ENCODE measurements at places on chromosomes 1 and 21.

- DNase-seq: no peak
Observed at GRCh38 chr1:181108304-181108867, 19.9 kb downstream of the IER5 start.

DNA sequence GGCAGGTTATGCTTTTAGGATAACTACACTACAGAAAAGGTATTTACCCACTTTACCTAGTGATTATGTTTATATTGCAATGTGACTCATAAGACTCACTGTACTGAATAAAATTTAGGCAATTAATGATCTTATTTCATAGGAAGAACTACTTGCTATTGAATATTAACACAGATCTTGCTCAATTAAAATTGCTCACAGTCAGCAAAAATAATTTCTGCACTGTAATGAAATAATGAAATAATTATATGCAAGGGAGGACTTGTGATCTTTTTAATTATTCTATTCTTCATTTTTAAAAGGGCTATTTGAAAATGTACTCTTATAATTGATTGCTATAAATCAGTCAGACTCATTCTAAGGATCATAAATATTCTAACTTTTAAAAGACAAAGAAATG, 48.0 kb upstream of the FOXD3 start:
- no peak for DNase-seq

DNA sequence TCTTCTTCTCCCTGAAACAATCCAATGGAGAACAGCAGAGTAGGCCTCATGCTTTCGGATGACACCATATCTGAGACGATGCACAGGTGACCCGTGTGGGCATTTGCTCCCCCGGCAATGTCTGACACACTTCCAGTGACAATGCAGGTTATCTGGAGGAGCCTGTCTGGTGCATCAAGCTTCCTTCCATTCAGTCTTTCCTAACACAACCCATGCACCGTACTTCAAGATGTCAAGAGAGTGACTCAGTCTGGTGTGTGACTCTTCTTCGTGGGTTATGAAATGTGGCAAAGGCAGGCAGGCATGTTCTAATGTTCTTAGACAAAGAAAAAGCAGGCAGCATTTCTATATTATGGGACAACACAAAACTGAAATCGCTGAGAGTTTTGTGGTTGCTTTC, 159.1 kb downstream of the EDEM3 start:
- DNase-seq: no peak

DNA sequence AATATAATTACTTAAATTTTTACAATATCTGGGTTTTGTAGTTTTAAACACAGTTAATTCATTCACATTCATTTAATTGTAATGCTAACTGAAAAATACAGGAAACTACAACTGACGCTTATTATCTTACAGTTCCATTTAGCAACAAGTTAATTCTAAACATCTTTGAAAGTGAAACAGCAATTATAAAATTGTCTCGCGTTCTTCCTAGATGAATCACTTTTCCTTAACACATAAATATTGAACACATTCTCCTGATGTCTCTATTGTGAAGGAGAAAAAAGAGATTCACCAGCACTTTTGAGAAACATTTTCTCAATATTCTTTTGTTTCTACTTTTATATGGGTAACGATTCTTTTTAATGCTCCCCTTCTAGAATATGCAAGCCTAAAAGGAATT, 6.4 kb downstream of the PTGFR start:
- DNase-seq: no peak

- no peak for DNase-seq
Observed at GRCh38 chr1:28860332-28861073, 48.5 kb downstream of the OPRD1 start.

GRCh38 chr21:15967661-15968060, 237.9 kb downstream of the USP25 start:
- no peak for DNase-seq

- DNase-seq: peak; percentile 71
Observed at GRCh38 chr21:25573409-25574206, 33.7 kb downstream of the MRPL39 start.

- no peak for DNase-seq
Observed at GRCh38 chr1:109547463-109548320, 723 bp upstream of the GNAI3 start.

DNA sequence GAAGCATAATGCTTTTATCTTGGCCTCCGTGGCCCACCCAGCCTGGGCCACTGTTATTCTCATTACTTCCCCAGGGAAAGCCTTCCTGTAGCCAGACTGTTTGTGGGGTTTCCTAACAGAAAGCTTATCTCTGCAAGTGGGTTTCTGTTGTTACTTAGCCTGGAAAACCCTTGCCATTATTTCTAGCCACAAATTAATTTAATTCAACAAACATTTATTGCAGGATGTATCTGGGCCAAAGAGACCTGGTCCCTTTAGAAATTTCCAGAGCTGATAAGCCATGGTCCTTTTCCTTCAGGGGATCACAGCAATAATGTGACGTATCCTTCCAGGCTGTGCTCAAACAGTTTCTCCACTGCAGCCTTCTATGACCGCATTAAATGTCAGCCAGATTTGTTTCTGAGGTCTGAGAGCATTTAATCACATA, 20.9 kb downstream of the TNN start:
- no peak for DNase-seq

DNA sequence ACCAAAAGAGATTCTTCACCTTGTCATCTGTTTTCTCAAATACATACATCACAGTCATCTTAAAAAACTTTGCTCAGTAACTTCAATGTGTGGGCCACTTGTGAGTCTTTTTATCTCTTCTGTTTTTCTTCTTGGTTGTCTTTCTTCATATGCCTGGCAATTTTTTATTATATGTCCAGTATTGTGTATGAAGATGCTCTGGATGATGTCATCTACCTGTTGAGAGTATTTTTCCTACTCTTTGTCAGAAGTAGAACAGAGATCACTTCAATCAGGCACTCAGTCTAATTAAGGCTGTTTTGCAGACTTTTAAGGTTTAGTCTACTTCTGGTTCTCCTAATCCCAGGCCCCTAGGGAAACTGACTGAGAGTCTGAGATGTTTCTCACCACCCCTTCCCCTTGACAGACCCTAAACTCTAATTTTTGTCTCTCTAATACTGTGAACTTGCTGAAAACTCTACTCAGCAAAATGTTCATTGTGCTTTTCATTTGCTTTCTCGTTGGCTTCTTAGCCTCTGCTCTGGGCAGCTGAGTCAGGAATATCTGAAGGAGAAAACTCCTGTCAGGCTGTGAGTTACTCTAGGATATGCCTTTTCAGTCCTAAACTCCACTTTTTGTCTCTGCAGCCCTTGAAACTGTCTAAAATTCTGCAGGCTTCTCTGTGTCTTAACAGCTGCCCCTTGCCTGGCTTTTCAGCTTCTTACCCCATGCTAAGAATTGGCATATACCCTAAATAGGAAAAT, 33.0 kb upstream of the DNAJC6 start:
- DNase-seq: no peak

DNA sequence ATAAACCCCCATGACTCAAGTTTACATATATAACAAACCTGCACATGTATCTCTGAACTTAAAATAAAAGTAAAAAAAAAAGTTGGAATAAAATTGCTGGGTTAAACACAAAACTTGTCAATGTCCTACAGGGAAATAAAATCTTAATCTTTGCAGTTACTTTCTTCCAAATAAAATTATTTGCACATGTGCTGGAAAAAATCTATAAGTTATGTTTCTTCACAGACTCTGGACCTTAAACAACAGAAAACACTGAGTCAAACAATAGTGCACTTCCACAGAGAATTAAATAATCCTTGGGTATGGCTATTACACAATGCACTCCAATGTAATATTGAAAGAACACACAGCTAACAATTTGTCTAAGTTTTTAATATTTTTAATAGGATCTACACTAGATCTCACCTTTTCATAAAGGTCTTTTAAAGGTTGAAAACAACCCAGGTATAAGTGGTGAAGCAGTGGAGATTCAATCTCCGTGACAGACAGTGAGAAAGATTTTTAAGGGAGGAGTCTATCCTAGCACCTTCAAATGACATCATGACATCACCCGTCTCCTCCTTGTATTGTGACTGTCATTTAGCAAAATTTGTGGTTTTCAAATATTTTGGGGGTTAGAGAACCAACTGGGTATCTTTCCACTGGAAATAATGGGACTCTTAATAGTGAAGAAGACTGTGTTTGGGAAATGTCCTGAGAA, 25.2 kb upstream of the FGGY start:
- no peak for DNase-seq

GRCh38 chr1:21937372-21938121, 437 bp upstream of the HSPG2 start:
- peak; percentile 14 for DNase-seq

- no peak for DNase-seq
Observed at GRCh38 chr1:145918992-145919939, 749 bp upstream of the PEX11B start.

DNA sequence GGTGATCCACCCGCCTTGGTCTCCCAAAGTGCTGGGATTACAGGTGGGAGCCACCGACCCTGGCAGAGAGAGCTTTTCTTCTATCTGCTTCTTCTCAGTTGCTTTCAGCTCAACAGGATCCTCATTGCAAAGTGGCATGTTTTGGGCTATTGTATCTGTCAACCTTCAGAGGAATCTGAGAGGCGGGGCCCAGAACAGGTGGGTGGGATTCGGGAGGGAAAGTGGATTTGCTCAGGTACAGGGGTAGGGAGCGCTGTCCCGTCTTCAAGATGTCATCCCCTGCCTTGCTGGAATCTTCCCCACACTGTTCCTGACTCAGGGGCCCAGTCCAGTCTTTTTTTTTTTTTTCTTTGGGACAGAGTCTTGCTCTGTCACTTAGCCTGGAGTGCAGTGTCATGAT, 26.9 kb upstream of the RCC2 start:
- no peak for DNase-seq

DNA sequence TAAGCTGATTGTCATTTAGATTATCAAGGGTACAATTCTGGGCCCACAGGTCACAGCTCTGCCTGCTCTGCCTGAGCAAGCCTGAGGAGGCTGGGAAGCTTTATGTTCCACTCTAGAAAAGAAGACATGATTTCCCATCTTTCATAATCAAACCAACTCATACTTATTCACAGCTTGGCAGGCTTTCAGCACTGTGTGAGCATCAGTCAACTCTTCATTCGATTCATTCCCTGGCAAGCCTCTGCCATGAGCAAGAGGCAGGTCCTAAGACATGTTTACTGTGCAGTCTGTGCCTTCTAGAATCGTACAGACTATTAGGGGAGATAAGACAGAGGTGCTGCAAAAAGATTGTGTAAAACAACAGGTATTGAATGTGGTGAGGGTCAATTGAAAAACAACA, 24.5 kb upstream of the KIRREL1 start:
- DNase-seq: no peak

GRCh38 chr1:103561643-103562395, 9.6 kb upstream of the AMY2B start:
- no peak for DNase-seq

DNA sequence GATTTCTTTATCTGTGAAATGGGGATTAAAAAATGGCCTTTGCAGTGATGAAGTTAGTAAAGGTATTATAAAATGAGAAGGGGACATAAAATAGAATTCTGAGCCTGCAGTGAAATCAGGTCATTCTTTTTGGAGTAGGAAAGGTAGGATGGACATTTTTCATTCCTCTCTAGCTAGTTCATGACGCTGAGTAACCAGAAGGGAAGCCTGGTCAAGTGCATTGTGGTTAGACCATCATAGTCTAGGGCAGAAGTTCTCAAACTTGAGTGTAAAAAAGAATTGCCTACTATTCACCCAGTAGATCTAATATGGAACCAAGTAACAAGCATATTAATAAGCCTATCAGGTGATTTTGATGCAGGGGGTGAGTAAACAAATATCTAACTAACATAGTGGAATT, 50.8 kb downstream of the TGFB2 start:
- no peak for DNase-seq

DNA sequence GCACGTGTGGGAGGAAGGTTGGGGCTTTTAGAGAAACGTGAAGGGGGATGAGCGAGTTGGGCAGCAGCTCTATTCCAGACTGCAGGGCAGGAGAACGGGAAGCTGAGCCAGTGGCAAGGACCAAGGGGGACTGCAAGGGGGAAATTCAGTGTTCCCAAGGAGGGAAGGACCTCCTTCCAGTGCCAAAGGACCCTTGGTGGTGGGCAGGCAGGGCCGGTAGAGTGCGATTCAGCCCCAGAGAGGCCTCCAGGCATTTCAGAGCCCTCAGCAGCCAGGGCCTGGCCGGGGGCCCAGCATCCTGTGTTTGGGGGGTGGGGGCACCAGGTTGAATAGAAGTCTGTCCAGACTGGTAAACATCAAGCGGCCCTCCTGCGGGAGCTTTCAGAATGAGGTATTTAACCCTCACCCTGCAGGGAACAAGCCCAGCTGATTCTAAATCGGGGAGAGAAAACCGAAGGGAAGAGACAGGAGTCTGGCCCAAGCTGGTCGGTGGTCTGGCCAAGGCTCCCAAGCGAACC, 2.3 kb downstream of the COL9A2 start:
- DNase-seq: no peak

GRCh38 chr1:19397217-19397945, 85.3 kb downstream of the SLC66A1 start:
- DNase-seq: no peak
